ENCODE measurements at places on chromosomes 1 and 21.

DNA sequence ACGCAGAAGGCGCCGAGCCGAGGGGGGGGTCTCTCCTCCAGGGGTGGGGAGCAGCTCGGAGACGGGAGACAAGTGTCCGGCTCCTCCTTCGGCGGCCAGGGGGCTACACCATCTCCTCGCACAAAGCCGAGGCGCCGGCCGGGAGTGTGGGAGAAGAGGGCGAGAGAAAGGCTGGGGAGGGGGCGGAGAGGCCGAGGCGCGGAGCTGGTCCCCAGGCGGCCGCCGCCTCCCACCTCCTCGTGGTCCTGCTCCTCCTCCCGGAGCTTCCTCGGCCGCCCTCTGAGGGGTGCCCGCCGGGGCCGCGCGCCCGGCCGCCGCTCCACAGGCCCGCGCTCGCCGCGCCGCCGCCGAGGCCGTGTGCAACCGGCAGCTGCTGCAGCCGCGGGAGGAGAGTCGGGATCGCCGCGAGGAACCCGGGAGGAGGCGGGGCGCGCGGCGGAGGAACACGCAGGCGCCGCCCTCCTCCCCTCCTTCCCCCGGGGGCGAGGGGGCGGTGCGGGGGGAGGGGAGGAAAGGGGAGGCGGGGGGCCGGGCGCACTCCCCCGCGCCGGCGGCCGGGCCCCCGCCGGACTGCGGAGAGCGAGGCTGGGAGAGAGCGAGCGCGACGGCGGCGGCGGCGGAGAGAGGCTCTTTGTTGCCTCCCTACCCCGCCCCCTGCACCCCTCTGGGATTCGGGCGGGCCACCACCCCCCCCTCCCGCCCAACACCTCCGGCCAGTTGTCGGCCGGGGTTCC, at the start of gene ENAH:
TSS of gene ENAH (minus strand) at position 395 of the 734 bp plus-strand sequence. CDS start 433 bp downstream, outside the sequence.
- DNase-seq, result peak; percentile 27

- DNase-seq, result no peak
Observed at GRCh38 chr1:32893198-32894018, 7.1 kb downstream of the HPCA start.

GRCh38 chr1:60753036-60753900, 329.1 kb upstream of the NFIA start:
- DNase-seq, result no peak

- DNase-seq, result no peak
Observed at GRCh38 chr1:199616947-199617346, 410.6 kb upstream of the NR5A2 start.

- DNase-seq, result no peak
Observed at GRCh38 chr1:119293797-119294196, 74.8 kb upstream of the HAO2 start.

DNA sequence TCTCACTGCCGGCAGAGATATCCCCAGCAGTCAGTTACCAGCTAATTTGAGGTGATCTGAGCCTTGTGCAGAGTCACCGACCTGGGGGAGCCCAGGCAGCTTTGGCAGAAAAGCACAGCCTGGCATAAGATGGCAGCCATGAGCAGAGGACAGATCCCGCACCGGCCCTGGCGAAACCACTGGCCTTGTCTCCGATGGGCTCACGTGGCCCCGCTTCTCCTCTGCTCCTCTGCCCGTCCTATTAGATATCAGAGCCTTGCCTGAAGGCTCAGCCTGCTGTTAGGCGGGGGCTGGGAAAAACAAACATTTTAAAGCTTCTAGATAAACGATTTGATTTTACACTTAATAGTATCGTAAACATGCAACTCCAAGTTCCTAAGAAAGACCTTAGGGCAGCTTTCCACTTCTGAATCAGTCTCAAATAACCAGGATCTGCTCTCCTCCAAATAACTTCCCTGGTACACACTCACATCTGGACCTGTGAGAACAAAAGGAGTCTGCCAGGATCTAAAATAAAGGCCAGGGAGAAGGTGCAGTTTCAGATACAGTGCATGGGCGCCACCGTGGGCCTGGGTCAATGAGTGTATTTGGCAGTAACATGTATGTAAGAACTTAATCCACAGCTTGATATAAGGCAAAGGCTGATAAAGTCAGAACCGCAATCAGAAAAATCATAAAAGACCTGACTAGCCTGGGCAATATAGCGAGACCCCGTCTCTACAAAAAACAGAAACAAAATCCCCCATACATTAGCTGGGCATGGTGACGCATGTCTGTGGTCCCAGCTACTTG, 10.0 kb downstream of the EDARADD start:
- DNase-seq, result no peak

- no peak for DNase-seq
Observed at GRCh38 chr21:43318841-43319781, 107.8 kb downstream of the SIK1 start.

- DNase-seq, result no peak
Observed at GRCh38 chr1:235567812-235568503, 63.7 kb upstream of the B3GALNT2 start.

DNA sequence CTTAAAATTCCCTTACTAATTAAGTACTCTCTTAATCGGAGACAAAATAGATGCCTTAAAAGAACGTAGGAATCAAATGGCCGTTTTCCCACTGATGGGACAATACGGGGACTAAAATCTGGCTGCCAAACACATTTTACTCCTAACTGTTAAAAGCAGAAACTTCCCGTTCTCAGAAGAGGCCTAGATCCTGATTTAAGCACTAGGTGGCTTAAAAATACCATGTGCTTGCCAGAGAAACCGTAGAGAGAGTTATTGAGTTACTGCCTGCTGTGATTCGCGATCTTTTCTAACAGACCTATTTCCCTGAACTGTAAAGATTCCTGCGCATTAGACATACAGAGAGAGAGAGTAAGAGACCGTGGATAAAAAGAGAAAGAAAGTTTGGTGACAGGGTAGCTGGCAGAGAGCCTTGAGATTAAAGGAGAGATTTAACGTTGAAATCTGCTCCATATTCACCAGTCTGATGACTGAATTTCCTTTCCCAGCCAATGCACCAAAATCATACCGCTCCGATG, 54.4 kb upstream of the STUM start:
- DNase-seq, result no peak

DNA sequence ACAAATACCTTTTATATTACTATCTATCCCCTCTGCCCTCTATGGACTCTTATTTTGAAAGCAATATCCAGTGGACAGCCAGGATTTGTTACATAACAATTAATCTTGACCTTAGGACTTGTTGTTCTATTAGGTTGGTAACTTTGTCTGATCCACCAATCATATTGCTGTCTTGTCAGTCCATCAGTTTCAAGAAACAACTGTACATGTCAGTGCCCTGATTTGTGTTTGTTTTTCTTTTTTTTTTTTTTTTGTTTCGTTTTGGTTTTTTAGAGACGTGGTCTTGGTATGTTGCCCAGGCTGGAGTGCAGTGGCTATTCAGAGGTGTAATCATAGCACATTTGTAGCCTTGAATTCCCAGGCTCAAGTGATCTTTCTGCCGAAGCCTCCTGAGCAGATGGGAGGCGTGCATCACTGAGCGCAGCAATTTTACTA, 1.5 kb upstream of the SCP2 start:
- DNase-seq, result no peak

GRCh38 chr21:44881198-44881872, 7.8 kb upstream of the PTTG1IP start:
- no peak for DNase-seq

- DNase-seq, result no peak
Observed at GRCh38 chr1:6794164-6794563, 8.9 kb downstream of the CAMTA1 start.

GRCh38 chr21:34695434-34695833, 26.6 kb downstream of the CLIC6 start:
- no peak for DNase-seq

DNA sequence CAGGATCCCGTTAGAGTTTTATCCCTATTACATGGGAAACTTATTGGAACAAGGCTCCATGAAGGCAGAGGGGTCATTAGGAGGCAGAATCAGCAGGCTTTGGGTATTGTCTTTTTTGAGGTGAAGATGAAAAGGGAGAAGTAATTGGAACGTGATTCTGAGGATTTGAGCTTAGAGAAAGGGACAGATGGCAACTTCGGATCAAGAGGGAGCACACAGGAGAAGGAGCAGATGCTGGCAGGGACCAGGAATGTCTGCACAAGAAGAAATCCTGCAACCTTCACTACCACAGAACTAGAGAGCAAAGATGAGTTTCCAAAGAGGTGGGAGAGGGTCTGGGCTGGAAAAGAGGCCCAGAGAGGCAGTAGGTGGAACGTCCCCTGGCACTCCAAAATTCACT, 202.8 kb downstream of the RRAGC start:
- DNase-seq, result no peak

- no peak for DNase-seq
Observed at GRCh38 chr1:25695771-25696311, 79.2 kb downstream of the MAN1C1 start.

- no peak for DNase-seq
Observed at GRCh38 chr1:104780470-104781078, 1030.9 kb downstream of the AMY1C start.

DNA sequence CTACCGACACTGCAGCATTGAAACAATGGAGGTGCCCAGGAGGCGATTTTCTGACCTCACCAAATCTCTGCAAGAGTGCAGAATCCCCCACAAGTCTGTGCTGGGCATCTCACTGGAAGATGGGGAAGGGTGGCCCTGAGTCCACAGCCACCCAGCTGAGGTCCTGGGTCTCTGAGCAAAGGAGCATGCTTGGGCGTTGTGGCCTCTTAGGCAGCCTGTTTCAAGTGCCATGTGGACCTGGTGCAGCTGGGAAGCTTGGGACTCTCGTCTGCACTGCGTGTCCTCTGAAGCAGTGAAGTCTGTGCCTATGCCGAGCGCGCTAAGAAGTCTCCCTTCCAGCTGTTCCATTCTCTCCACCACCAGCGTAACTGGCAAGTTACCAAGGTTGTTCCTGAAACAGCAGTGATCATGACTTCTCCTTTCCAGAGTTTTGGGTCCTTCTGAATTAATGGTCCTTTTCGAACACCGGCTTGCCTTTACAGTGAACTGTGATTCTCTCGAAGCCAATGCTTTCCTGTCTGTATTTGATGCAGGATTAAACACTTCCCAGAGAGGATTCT, 5.0 kb upstream of the PLA2G2C start:
- DNase-seq, result no peak

- no peak for DNase-seq
Observed at GRCh38 chr1:76303340-76303717, 228.8 kb downstream of the ST6GALNAC3 start.

- DNase-seq, result no peak
Observed at GRCh38 chr1:203144661-203145060, 17.1 kb downstream of the ADORA1 start.

GRCh38 chr1:227215863-227216510, 102.3 kb downstream of the CDC42BPA start:
- no peak for DNase-seq

- no peak for DNase-seq
Observed at GRCh38 chr1:34918386-34918976, 11.0 kb downstream of the DLGAP3 start.

DNA sequence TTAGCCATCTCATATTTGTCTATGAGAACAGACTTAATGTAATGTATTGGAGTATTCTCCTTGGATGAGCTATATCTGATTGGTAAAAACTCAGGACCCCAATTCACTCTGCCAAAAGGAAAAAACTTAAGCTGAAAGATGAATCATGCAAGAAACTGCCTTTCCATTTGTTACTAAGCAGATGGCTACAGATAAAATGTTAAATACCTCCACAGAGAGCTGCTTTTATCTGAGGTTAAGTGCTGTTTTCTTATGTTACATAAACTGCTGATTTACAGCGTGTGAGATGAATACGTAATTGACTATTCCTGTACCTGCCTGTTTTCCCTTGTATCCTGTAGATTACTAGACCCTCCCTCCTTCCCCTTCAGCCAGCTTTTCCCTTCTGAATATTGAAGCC, 49.3 kb downstream of the CLCA4 start:
- DNase-seq, result no peak

- no peak for DNase-seq
Observed at GRCh38 chr21:31614705-31615104, 44.8 kb upstream of the SOD1 start.

- no peak for DNase-seq
Observed at GRCh38 chr1:92882819-92883218, 51.0 kb downstream of the RPL5 start.

DNA sequence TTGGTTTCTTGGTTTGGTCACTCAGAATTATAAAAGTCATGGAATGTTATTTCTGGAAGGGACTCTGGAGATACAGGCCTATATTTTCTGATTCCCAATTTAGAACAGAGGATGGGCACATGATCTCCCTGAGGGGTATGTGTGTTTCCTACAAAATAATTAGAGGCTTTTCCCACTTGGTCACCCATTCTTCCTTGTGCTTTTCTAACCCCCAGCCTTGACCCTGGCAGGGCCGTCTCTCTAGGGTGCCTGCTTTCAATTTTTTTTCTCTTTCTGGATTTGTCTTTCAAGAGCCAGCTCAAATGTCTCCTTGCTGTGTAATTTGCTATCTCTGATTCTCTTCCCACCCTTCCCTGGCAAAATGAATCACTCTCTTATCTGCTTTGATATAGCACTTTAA, 131.9 kb downstream of the HLX start:
- DNase-seq, result no peak

GRCh38 chr1:233587196-233587595, 26.7 kb upstream of the KCNK1 start:
- no peak for DNase-seq

DNA sequence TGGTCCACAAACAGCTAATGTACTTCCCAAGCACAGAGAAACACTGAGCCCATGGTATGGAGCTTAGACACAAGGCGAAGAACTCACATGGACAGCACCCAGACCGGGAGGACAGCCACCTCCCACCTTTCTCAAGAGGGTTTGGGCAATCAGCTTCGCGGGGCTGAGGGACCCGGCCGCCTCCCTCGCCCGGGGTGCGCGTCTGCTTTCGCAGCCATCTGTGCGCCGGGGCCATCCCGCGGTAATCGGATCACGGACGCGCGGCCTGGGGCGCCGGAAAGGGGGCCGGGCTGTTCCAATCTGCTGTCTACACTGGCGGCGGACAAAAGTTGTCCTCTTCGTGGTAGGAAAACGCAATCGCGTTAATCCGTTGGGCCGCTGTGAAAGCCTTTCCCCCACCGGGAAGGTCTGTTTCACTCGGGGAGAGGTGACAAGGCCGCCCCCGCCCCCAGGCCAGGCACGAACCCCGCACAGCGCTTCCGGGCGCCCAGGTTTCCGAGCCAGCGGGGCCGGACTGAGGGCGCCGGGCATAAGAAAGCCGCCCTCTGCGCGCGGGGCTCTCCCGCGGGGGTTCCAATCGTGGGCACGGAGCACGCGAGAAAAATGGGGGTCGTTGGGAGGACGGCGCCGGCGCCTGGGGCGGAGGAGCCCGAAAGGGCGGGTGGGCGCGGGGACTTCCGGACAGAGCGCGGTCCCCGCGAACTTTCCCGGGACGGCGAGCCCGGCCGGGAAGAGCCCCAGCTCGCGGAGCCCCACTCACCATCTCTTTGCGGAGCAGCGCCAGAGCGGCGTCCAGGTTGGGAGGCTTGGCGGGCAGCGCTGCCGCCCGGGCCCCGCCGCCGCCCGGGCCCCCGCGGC, 664 bp downstream of the FAM89A start:
- DNase-seq, result peak; percentile 22

GRCh38 chr1:153791648-153792253, 16.5 kb downstream of the SLC27A3 start:
- no peak for DNase-seq

- no peak for DNase-seq
Observed at GRCh38 chr1:245332513-245332912, 177.7 kb downstream of the KIF26B start.

GRCh38 chr1:104760017-104760416, 1010.3 kb downstream of the AMY1C start:
- DNase-seq, result no peak
